ENCODE measurements at places on chromosomes 3 and 15. TPM values are rescaled to one million over a fixed set of nuclear protein-coding genes. Genes with fewer than 3 reads are reported as not detected.
A peak's percentile ranks its signal among the peaks of the same experiment; 100 is the strongest.

The ENTPD3 gene
- total RNA-seq, result not detected

The TMEM44 gene
- total RNA-seq, result 3.4 TPM

The SPATA12 gene
- not detected for total RNA-seq

DNA sequence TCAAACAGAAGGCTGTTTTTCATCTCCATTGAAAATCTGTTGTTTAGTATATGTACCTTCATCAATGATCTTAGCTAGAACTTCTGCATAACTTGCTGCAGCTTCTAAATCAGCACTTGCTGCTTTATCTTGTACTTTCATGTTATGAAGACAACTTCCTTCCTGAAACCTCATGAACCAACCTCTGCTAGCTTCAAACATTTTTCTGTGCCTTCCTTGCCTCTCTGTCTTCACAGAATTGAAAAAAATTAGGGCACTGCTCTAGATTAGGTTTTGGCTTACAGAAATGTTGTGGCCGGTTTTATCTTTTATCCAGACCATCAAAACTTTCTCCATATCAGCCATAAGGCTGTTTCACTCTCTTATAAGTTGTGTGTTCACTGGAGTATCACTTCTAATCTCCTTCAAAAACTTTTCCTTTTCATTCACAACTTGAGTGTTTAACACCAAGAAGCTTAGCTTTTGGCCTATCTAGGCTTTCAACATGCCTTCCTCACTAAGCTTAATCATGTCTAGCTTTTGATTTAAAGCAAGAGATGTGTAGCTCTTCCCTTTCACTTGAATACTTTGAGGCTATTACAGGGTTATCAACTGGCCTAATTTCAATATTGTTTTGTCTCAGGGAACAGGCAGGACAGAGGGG is 78.6 kb downstream of the IGSF11 start:
- no peak for DNase-seq
- H3K27me3 ChIP-seq, result no peaks in the 10 kb centered on the region
- H3K4me1 ChIP-seq, result peaks cover 29% of the 10 kb centered on the region
- peak overlapping the region; percentile 89 for H3K27ac ChIP-seq

DNA sequence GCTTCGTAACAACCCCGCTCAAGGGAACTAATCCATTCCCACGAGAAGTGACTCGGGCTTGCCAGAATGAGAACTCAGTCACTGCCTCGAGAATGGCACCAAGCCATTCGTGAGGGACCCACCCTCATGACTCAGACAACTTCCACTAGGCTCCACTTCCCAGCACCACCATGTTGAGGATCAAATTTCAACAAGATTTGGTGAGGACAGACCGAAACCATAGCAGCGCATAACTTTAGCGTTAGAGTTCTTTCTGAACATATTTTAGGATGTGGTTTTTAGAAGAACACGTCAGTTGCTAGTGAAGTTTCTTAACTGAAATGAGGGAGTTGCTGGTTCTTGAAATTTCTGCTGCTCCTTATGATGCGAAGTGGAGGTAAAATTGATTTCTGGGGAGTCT is 13.5 kb downstream of the PTPRG start:
- no peak overlapping the region for H3K4me3 ChIP-seq
- H3K4me1 ChIP-seq, result no peaks in the 10 kb centered on the region
- H3K27me3 ChIP-seq, result no peaks in the 10 kb centered on the region
- H3K27ac ChIP-seq, result no peak overlapping the region

DNA sequence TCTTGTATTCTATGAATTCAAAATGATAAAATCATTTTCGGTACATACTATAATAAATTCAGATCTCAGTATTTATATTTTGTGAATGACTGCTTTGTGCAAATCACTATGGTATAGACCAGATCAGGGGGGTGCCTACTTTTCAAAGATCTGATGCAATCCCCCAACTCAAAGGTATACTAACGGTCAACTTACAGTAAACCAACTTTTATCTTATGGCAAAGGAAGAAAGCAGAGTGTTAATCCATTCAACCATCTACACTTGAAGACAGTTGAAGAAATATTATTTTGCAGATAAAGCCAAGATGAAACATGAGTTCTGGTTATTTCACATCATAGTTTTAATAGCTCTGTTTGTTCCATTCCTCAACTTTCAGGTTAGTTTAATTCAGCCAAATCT is 197.1 kb downstream of the MEX3B start:
- no peaks in the 10 kb centered on the region for H3K36me3 ChIP-seq
- H3K27me3 ChIP-seq, result peaks cover 12% of the 10 kb centered on the region

All from naive thymus-derived CD8-positive, alpha-beta T cell (primary cell).